NCI-H1930 (cell line): ENCODE measurements at places on chromosomes 1 and 21.

DNA sequence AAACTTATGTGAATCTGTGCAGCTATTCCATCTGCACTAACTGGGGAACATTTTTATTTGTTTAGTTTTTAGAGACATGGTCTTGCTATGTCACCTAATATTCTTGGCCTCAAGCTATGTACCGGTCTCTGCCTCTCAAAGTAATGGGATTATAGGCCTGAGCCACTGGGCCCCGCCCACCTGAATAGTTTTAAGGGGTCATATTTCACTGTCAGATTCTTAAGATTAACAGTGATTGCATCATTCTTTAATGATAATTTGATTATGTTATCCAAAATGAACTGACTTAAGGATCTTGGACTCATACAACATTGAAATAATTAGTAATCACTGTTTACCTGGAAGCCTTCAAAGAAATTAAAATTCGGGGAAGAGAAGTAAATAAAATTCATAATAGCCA lies 12.6 kb upstream of the KLF18 start:
- DNase-seq: peak; percentile 6

DNA sequence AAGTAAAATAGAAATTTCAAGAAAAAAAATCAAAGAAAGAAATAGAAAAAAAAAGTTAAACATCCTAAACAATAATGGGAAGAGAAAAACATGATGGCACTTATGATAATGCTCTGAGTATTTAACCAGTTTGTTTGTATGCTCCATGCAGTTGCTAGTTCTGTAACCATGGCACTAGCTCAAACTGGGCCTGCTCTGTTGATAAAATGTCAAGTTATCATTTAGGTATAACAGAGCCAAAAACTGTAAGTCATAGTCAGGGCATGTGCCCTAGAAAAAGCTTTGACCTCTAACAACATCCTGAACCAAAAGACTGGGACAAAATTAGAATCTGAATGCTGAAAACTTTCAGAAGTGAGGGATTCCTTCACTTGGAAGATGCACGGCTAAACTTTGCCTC lies 148.9 kb downstream of the KCNT2 start:
- no peak for DNase-seq

GRCh38 chr1:208012721-208013120 lies 101.8 kb upstream of the CD34 start:
- DNase-seq: no peak

- DNase-seq: no peak
Observed at GRCh38 chr1:22418933-22419382, 32.7 kb upstream of the ZBTB40 start.

GRCh38 chr1:151819227-151819835 lies 12.3 kb downstream of the RORC start:
- DNase-seq: no peak

- no peak for DNase-seq
Observed at GRCh38 chr1:207857447-207857846, 53.5 kb downstream of the CD34 start.
